ENCODE measurements at places on chromosomes 6 and 20.
A peak's percentile ranks its signal among the peaks of the same experiment; 100 is the strongest.

GRCh38 chr6:144519426-144519825, 234.3 kb downstream of the UTRN start:
- no peak for DNase-seq

GRCh38 chr20:37310951-37311350, 21.5 kb downstream of the MANBAL start:
- DNase-seq: no peak

DNA sequence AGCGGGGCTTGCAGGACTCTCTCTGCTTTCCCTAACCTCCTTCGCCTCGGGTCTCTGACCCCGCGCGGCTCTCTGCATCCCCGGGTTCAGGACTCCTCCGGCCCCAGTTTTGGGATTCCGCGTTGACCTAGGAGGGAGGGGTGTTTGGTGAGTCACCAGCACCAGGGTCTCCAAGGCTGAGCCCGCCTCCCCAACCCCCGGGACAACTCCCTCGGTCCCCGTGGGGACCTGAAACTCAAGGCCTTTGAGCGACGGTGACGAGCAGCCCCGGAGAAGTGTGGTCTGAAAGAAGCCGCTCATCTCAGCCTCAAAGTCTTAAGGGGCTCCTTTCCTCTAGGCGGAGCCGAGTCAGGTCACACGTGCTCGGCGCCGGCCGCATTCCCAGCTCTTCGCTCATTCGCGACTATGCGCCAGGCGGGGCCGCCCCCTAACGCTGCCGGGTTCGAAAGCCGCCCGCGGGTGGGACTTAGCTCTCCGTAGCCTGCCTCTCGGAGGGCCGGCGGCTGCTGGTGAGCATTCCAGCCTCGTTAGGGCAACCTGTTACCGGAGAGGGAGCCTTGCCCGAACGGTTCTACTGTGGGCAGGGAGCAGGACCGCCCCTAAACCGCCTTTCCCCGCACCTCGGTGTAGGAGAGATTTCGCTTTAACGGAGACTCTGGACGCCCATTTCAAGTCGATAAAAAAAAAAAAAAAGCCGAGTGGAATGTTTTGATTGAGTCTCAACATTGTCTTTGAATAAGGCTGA, 3.0 kb upstream of the PRDM13 start:
- DNase-seq: peak; percentile 16

DNA sequence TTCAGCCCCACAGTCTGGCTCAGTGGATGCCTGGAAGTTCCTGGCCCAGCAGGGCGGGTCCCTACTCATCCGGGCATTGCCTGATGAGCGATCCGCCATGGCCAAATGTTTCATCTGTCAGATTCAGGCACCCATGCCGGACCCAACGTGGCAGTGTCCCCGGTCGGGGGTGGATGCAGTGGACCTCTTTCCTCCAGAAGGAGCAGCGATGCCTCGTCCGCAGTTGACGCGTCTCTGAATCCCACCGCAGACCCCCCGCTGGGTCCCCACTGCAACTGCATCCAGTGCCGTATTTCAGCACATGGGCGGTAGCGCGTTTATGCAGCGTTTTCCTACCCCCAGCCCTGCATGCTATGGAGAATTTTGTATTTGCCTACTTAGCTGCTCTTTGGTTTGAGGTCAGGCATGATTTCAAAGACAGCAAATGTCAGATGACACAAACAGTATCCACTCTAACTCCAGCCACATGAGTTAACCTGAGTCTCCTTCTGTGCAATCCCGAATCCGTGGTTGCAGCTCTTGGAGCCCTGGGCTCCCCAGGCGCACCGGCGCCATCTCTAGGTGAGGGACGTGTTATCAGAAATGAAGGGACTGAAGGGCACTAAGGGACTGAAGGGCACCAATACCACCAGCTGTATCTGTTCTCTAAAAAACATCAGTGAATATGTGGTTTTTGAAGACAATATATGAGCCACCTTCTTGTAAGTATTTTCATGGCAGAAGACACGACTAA, 72.6 kb upstream of the THBS2 start:
- peak; percentile 67 for DNase-seq

DNA sequence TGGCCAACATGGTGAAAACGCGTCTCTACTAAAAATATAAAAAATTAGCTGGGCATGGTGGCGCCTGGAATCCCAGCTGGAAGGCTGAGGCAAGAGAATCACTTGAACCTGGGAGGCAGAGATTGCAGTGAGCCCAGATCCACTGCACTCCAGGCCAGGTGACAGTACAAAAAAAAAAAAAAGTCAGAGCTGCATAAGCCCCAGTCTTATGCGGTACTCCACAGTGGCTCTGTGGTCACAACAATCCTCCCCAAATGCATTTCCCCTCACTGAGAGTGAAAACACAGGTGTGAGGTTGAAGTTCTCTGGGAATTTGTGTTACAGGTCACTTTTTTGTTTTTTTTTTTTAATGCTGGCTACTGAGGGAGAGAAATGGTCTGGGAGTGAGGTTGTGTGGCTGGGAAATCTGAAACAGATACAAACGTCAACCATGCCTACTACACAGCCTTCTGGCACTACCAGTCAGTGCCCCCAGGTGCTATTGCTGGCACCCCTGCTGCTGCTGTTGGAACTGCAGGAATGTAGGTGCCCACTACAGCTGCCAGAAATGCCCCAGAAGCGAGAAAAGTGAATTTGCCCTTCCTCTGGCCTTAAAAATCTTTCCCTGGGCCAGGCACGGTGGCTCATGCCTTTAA, 5.7 kb downstream of the MRPS26 start:
- no peak for DNase-seq

DNA sequence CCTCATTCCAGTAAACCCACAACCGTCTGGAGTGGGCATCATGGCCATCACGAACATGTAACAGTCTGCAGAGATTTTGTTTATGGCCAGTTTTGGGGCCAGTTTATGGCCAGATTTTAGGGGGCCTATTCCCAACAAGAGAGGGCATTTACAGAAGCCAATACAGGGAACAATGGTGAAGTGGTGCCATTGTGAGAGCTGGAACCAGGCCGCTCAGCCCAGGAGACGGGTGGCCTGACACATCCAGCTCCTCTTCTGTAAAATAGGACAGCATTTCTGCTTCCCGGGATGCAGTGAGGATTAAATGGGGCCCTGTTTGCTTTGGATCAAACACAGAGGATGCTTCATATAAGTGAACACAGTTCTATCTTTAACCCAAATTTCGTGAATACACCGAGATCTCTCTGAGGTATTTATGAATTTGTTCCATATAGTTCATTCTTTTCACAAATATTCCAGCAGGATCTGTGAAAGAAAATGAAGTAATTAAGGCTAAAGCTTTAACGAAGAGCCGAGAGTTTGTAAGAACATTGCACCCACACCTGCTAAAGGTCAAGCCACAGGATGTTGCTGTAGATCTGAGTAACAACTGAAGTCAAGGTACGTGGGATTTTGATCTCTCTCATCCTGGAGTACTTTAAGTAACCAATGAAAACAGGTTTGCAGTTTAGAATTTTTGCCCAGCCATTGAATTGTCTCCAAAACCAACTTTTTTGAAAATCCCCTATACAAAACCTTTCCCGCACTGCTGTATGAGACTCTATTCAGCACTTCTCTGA, 14.5 kb upstream of the SIRPG start:
- no peak for DNase-seq

- no peak for DNase-seq
Observed at GRCh38 chr6:14614631-14615030, 497.1 kb downstream of the CD83 start.

GRCh38 chr6:119250036-119250435, 99.5 kb downstream of the MAN1A1 start:
- no peak for DNase-seq

GRCh38 chr6:10561611-10562199, 40.6 kb downstream of the GCNT2 start:
- peak; percentile 5 for DNase-seq

DNA sequence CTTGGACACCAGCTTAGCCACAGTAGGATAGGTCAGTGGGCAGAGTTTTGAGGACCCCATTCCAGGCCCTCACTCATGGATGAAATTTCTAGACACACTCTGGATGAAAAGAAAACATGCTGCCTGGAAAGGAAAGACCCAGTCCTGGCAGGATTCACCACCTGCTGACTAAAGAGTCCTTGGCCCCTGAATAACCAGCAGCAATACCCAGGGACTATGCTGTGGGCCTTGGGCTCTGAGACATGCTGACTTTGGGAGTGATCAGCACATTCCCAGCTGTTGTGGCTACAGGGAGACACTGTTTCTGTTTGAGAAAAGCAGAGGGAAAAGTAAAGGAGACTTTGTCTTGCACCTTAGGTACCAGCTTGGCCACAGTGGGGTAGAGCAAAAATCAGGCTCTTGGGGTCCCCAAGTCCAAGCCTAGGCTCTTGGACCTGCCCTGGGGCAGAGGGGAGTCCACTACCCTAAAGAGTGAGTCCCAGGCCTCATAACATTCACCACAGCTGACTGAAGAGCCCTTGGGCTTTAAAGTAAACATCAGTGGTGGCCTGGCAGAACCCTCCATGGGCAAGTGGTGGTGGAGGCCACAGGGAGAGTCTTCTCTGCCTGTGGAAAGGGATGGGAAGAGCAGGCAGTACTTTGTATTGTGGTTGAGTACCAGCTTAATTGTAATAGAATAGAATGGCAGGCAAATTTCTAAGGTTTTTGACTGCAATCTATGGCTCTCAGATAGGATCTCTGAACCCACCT, 516.8 kb downstream of the BCKDHB start:
- no peak for DNase-seq

GRCh38 chr6:37127961-37128862, 41.7 kb upstream of the PIM1 start:
- DNase-seq: no peak

DNA sequence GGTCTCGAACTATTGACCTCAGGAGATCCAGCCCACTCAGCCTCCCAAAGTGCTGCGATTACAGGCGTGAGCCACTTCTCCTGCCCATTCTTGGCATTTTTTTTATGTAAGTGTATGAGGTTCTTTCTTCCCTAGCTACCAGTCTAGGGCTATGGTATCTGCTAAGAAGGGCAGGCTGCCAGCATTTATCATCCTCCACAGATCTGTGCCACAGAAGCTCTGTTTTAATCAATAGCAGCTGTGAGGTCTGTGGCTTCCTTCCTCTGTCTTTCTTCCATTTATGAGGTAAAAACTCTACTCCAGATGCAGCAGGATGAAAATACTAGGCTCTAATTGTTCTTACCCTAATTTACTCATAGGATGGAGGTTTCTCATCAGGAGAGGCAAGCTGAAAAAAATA, 1382.4 kb upstream of the ADGRB3 start:
- no peak for DNase-seq

GRCh38 chr6:36596356-36596755, 2.2 kb downstream of the SRSF3 start:
- no peak for DNase-seq

- no peak for DNase-seq
Observed at GRCh38 chr6:70210462-70210861, 92.4 kb downstream of the COL9A1 start.

Measured in inflammatory macrophage (primary cell).